ENCODE measurements at places on chromosomes 4 and X.

DNA sequence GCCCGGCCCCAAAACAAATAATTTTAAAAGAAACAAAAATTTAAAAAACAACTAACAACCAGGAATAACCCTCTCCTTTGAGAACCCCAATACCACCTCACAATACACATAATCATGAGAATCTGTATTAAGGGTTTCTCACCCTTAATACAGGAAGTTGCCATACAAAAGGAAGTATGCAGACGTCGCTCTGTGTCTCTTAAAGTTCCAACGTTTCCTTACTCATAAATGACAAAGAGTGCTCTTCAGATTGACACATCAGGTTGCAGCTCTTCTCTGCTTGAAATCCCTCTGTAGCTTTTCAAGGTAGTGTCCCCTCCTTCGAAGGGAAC, 73.9 kb upstream of the IRF2 start:
- DNase-seq = no peak

GRCh38 chr4:8171984-8172924, 13.6 kb upstream of the ABLIM2 start:
- no peak for DNase-seq

- no peak for DNase-seq
These were observed 117.6 kb downstream of the MAB21L2 start for GRCh38 chr4:150699599-150699998.

- DNase-seq = no peak
These were observed 7.5 kb upstream of the SLC39A8 start for GRCh38 chr4:102352781-102353180.

DNA sequence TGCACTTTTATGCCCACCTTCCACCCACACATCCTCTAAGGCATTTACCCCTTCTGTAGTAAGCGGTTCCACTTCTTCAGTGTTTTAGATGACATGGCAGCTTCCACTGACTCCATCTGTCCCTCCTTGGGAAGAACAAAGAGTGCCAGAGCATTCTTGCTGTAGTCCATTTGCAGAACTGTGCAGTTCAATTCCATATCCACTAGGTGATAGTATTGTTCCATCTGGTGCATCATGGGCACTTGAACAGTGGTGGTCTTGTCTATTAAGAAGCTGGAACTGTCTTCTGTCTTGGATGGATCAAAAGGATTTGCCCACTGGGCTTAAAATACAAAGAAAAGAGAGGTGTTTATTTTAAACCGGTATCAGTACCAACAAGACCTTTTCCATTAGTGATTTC, 3.5 kb downstream of the SERPINA7 start:
- DNase-seq = no peak

DNA sequence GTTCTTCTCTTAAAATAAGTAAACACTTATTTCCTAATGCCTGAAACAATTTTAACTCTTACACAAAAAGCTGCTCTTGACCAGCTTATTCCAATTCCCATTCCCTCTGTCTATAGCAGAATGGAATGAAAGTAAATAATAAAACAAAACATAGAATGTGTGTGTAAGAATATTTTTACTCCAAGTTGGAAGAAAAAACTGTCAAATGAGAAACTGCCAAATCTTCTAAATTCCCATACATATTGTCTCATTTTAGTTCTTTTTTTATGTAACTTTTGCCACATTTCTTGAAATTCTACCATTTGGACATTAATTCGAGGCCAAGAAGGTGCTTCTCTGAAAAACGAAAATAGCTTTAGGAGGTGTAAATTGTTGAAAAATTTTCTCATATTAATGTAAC, 477.1 kb downstream of the FAT4 start:
- DNase-seq = no peak

GRCh38 chr4:177077095-177077971, 232.3 kb upstream of the NEIL3 start:
- no peak for DNase-seq

GRCh38 chr4:95835672-95836071, 4.2 kb upstream of the PDHA2 start:
- peak; percentile 69 for DNase-seq

GRCh38 chrX:153371256-153371655, 29.9 kb downstream of the PNMA6E start:
- no peak for DNase-seq

GRCh38 chrX:38919202-38919601, 117.9 kb downstream of the MID1IP1 start:
- DNase-seq = no peak

DNA sequence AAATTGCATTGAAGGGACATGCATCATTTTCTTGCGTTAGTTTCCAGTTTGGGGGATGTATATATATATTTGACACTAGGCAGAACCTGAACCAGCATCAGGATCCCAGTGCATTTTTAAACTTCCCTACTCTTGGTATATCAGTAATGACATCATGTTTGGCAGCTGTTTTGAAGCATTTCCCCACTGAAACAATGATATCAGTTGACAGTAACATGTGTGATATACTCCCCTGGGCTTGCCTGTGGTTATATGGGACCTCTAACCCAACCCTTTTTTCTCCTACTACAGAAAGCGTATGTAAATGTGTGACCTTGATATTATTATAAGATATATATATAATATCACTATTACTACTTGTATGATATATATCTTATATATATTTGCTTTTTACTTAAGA, 225.9 kb upstream of the CASK start:
- DNase-seq = no peak

DNA sequence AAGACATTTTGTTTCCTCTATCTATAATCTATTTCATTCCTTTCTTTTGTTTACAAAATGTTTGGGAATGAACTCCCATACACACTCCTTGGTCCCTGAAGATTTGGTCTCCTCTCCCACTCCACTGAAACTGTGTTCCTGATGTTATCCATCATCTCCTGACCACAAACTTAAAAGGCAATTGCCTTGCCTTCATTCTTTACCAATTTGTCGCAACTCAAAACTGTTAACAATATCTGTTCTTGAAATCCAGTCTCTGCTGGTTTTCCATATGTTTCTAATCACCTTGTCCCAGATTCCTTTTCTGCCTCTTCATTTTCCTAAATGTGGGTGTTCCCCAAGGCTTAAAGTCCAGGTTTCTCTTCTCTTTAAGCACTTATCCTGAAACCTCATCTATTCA, 262.2 kb upstream of the TTC29 start:
- no peak for DNase-seq

GRCh38 chrX:6149060-6149872, 79.4 kb downstream of the NLGN4X start:
- no peak for DNase-seq

- no peak for DNase-seq
These were observed 6.6 kb downstream of the MID1IP1 start for GRCh38 chrX:38807873-38808272.
